ENCODE measurements at places on chromosomes 5 and 9.

DNA sequence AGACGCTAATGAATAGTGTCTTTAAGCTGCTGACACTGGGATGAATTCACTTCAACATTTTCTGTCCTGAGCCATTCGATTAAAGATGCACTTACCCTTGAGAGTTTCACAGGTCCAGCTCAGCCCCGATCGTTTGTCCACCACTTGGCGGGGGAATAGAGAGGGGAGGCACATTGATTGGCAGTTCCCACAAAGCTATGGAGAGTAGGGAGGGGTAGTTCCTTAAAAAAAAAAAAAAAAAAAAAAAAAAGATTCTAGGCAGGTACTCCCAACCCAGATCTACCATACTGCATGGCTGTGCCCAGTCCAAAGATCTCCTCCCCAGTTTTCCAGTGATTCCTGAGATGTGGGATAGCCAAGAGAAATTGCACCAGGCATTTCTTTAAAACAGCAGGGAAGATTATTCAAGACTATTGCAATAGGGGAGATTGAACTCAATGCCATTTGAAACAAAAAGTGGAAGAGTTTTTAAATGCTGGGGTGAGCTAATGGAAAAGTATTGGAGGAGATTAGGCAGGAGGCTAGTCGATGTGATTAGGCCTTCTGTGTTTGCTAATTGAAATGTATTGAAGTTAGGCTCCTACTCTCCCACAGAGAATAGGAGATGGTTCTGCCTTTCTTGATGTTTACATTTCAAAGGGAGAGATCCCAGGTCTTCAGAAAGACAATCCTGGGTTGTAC lies 2217.4 kb upstream of the WWC1 start:
- DNase-seq, result no peak

GRCh38 chr5:140647042-140647419 lies 399 bp downstream of the NDUFA2 start:
- no peak for DNase-seq

DNA sequence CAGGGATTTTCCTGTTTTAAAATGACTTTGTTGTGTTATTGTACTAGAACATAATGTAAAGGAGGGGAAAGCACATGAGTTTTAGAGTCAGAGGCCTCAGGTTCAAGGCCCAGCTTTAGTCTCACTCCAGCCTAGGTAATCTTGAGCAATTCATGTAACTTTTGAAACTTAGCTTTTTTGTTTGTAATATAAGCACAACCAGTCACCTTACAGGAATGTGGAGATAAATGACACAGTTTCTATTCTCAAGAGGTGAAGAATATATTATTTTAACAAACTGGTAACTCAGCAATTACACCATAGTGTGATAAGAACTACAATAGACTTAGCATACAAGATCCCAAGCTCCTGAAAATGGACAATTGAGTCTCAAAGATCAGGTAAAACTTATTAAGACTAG lies 51.2 kb downstream of the ADAMTS19 start:
- DNase-seq, result no peak

- DNase-seq, result no peak
Measured at GRCh38 chr9:108816037-108816436, 39.7 kb downstream of the ACTL7B start.

DNA sequence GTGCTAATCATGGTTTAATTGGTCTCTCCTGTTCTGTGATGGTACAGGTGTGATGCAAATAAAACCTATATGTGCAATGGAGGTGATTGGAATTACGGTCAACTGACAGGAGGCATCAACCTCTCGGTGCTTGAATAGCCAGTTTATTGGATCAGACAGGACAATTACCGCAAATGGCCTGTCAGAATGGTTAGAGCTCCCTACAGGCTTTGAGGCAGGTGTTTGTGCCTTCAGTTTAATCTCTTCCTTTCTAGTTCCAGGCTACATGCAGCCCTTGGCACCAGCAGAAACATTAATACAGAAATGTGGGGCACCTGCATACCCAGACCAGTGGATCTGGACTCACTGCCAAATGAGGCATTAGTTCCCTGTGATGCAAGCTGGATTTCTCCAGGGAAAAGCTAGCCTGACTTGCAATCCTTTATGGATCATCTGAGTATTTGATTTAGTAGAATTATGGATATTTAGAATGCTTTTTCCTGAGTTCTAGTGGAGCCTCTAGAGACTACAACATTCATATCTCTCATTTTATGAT lies 128.6 kb downstream of the MAT2B start:
- no peak for DNase-seq

DNA sequence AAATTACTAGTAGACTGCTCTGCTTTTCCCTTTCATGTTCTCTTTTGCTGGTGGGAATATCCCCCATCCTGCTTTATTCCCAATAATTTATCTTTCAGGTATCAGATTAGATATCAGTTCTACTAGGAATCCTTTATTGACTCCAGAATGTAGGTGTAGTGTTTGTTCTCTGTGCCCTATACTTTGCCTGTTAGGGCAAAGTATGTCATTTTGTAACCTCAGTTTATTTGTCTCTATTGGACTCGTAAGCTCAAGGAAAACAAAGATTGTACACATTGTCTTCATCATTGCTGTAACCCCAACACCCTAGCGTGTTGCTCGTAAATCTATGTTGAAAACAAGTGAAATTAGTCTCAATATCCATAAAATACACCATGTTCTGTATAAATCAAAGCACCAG lies 190.5 kb downstream of the COMMD10 start:
- DNase-seq, result no peak

DNA sequence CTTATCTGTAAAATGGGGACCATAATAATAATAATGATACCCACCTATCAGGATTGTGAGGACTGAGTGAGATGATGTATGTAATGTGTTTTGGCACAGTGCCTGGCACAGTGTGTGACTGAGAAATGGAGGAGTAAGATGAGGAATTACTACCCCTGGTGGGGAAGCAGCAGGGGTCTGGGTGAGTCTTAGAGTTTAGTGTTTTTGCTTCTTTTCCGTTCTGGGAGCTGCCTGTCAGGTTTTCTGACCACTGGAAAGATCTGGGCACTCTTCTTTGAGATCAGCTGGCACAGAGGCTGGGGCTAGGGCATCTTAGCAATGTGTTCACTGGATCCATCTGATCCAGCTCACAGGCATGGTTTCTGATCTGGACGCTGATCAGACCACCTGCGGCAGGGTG lies 8.5 kb downstream of the LCP2 start:
- DNase-seq, result peak; percentile 17

GRCh38 chr5:14039063-14039462 lies 94.6 kb upstream of the DNAH5 start:
- DNase-seq, result no peak

DNA sequence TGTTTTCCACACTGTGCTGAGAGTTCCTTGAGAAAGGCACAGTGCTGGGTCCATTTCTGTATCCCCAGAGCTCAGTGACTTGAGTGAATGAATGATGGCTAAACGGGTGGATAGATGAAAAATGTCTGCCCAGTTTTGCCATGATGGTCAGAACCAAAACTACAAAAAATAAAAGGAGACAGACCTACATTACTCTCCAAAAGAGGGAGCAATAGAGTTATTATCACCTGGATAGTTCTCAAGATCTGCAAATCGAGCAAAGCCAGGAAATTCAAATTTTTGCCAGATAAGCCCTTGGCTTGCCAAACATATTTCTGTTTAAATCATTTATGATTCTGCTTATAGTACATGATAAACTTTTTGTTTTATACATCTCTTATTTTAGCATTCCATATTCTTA lies 214.2 kb upstream of the ZNF462 start:
- no peak for DNase-seq

GRCh38 chr5:109990723-109991359 lies 301.1 kb downstream of the MAN2A1 start:
- DNase-seq, result no peak

GRCh38 chr5:164058621-164059020 lies 553.2 kb downstream of the MAT2B start:
- no peak for DNase-seq

GRCh38 chr5:139468421-139468931 lies 2.3 kb upstream of the SMIM33 start:
- peak; percentile 50 for DNase-seq

DNA sequence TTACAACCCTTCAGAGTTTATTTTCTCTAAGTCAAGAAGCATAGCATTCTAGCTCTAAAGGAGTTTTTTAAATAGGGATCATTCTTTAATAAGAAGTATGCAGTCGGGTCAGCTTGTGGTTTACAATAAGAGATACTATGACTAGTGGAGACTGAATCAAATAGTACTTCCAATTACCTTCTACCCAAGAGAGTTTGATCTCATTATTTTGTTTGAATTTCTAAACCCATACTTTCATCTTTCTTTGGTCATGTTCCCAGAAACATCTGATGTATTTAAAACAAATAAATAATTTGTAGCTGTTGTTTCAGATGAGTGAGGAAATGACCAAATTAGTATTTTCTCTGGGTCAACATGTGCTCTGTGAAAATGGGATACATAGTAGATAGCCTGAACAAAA lies 160.2 kb upstream of the CDH6 start:
- no peak for DNase-seq

- DNase-seq, result no peak
Measured at GRCh38 chr9:114757395-114757794, 48.4 kb downstream of the TNFSF15 start.

DNA sequence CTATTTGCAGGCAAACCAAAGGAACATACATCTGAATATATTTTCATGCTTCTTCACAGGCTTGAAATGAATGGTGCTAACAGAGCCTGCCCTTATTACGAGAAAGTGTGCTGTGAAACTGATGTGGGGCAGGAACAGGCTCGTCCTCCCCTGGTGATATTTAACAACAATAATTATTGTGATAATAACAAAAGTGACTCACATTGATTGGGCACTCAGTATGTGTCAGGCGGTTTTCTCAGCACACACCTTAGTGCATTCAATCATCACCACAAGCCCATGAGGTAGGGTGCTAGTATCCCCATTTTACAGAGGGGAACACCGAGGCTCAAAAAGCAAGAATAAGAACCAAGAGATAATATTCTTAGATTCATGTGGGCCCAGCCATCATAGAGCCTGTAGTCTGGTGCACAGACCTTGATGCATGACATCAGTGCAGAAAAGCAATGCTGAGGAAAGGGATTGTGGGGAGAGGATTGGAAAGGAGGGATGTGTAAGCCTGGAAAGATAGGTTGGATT lies 18.1 kb upstream of the BOD1 start:
- no peak for DNase-seq

GRCh38 chr5:151258816-151259215 lies 5.8 kb downstream of the GM2A start:
- DNase-seq, result no peak

GRCh38 chr5:156253130-156253529 lies 73.8 kb upstream of the SGCD start:
- DNase-seq, result no peak

DNA sequence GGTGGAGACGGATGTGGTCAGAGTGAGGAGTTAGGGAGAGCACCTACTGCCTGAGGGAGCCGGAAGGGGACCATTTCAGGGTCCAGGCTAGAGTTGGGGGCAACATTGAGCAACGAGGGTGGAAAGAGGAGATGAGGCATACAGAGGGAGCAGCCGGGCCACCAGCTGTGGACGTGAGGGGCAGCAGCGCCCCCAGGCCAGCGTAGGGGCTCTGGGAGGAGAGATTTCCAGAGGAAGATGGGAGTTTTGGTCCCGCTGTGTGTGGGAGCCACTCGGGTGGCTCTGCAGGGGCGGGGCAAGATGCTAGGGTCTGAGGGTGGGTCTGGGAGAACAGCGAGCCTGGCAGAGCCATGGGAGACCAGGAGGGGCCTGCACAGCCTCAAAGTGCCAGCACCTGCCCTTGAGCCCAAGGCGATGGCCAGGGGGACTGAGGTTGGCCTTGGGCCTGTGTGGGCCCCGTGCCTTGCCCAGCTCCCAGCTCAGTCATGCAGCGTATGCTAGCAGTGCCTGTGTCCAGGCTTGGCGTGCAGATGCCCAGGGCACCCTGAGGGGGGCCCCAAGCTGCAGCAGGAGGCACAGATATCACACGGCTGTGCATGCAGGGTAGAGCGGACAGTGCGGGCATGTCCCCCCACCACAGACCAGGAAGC lies 80.5 kb upstream of the PPP1R26 start:
- no peak for DNase-seq

DNA sequence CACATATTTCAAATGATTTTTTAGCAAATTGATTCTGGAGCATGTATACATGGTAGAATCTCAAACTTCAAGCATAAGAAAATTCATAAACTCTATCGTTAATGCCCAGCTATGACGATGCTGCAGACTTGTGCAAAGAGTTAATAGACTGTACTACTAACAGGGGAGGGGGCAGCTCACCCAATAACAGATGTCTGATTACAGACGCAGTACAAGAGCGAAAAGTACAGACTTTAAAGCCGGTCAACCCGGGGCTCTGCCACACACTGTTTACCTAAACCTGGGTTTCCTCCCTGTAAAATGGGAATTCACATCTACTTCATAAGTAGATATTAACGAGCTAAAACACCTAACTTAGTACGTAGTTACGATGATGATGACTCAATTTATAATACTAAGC lies 651 bp downstream of the TRIM23 start:
- no peak for DNase-seq

GRCh38 chr5:139293202-139293506 lies 386 bp upstream of the MATR3 start:
- DNase-seq, result no peak

GRCh38 chr9:37148181-37148580 lies 27.8 kb downstream of the ZCCHC7 start:
- DNase-seq, result no peak

DNA sequence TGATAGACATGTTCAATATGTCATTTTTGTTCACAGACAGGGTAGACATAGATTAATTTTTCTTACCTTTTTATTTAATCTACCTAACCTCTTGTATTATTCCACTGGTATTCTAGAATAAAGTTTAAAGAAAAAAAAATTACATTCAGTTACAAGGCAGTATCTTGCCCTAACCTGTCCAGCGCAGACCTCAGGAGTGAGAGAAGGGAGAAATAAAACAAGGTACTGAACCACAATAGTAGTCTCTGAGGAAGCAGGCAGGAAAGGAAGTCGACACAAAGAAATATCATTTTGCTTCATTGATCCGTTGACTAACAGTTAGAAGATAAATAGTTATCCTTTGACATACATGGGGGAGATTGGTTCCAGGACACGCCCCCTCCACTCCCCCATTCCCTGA lies 12.5 kb upstream of the ADAMTSL1 start:
- DNase-seq, result no peak

DNA sequence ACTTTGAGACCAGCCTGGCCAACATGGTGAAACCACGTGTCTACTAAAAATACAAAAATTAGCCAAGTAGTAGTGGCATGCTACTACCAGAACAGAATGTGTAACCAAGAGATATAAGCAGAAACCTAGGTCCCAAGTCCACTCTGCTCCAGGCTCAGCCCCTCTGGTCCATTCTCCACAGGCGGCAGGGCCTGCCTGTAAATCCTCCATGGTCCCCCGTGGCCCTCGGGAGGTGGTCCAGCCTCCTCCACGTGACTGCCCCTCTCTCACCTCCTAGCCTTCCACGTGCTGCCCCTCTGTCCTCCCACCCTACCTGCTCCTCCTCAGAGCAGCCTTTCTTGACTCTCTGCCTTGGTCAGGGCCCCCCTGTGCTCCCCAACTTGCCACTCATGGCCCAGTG lies 127.4 kb downstream of the GAPVD1 start:
- DNase-seq, result no peak

- no peak for DNase-seq
Measured at GRCh38 chr5:11737010-11737409, 167.2 kb downstream of the CTNND2 start.
